CD4-positive, alpha-beta T cell treated with Interleukin-10 for 1 hour (primary cell): ENCODE measurements at places on chromosomes 13 and 19.

DNA sequence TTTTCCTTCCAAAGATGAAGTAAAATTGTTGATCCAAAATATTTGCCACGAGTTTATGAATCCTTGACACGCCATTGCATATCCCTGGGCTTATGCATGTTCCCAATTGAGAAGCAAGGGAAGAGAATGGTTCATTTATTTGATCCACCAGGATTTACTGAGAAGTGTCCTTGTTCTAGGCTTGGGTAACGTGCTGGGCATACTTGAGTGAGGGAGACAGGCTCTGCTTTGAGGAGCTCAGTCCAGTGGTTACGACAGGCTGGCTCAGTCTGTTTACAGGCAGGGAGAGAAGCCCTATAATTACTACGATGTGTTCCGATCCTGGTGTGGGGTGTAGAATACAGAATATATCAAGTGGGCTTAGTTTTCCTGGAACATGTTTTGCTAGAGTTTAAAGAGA is 6.3 kb upstream of the PNMA8C start:
- no peak for DNase-seq

- DNase-seq = no peak
These were observed 11.9 kb downstream of the GAS6 start for GRCh38 chr13:113851826-113852535.

DNA sequence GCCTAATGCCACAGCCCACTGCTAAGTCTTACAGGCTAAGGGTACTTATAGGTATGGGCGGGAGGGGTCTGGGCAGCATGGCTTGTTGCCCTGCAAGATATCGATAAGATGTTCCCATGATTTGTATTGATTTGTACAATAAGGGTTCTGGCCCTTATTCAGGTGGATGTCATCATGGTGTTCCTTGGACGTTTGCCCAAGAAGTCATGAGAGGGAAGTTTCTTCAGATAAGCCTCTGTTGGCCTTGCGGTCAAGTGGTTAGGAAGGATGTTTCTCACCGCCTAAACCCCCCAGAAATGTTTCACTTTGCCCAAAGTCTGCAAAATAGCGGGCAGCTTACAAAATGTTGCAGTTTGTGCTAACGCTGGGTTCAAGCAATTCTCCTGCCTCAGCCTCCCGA is 7.3 kb downstream of the PARP4 start:
- DNase-seq = no peak

GRCh38 chr19:4064149-4064495 is 2.6 kb downstream of the ZBTB7A start:
- DNase-seq = no peak

DNA sequence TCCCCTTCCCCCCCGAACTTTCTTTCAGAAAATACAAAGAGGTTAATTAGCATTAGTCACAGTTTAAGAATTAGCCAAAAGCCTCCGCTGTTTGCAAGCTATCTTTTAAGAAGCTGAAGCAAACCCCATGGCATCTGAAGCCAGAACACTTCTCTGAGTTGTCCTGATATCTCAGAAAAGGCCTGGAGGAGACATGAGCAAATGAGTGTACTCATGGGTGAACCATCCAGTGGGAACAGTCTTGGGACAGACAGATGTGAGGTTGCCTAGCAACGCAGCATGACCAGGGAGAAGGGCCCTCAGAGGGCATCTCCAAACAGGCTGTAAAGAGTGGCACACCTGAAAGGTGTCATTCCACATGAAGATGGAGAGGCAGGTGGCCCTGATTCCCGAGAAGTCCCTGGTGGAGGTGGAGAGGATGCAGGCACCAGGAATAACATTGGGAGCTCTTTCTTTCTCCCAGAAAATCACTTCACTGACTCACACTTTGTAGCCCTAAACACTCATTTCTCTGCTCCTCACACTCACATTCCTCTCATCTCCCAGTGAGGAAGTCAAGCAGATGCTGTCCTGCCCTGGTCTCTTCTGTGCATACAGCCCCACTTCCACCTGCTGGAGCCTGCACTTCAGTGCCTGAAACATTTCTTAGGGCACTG is 87.0 kb upstream of the TSHZ3 start:
- no peak for DNase-seq

DNA sequence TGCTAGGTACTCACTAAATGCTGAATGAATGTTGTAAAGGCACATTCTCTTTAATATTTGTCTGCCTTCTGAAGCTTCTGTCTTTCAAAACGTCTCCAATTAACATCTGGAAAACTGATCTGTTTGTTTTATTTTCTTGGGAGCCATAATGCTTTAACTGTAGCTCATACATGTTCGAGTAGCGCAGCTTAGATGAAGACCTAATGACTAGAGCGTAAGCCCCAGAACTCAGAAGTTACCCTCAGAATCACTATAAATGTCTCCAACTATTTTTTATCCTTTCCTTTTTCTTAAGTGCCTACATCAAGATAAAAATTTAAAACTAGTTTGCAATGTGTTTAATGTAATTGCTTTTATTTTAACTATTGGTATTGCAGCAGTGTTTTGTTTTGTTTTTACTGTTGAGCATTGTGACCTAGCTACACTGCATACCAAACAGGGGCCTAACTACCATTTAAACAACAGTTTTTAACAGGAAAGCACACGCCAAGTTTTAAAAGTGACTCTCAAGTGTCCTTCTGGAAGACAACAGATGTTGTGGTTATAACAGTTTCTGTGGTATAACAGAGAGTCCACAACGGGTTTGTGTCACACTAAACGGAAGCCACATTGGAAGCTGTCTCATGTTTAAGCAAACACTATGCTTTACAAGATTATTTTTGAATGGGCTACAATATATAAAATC is 42.0 kb downstream of the MRPL57 start:
- DNase-seq = peak; percentile 16

DNA sequence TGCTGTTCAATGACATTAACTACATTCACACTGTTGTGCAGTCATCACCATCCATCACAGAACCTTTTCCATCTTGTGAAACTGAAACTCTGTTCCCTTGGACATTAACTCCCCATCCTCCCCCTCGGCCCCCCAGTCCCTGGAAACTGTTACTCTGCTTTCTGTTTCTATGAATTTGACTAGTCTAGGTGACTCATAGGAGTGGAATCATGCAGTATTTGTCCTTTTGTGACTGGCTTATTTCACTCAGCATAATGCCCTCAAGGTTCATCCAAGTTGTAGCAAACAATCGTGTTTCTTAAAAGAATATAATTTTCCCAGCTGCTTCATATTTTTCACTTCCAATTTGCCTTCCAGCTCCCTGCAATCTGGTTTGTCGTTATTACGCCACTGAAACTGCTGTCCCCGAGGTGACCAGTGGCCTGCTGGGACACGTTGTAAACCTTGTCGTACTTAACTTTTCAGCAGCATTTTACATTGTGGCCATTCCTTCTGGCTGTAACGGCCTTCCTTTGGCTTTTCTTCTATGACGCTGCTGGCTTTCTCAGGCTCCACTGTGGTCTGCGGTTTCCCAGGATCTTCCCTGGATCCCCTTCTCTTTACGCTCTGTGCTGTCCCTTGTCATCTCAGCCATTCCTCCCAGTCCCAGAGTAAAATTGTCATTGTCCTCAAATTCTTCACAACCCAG is 74.0 kb downstream of the DHRS12 start:
- no peak for DNase-seq

- DNase-seq = no peak
These were observed 76.1 kb upstream of the POMP start for GRCh38 chr13:28582892-28583240.

DNA sequence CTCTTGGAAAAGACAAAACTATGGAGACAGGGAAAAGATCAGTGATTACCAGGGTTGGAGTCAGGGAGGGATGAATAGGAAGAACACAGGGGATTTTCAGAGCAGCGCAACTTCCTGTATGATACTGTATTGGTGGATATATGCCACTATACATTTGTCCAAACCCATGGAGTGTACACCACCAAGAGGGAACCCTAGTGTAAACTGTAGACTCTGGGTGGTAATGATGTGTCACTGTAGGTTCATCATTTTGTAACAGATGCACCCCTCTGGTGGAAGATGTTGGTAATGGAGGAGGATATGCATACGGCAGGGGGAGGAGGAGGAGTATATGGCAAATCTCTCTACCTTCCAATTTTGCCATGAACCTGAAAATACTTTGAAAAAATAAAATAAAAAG is 68.1 kb downstream of the UFM1 start:
- DNase-seq = peak; percentile 8

- DNase-seq = no peak
These were observed 539 bp downstream of the ZNF554 start for GRCh38 chr19:2820112-2820702.

DNA sequence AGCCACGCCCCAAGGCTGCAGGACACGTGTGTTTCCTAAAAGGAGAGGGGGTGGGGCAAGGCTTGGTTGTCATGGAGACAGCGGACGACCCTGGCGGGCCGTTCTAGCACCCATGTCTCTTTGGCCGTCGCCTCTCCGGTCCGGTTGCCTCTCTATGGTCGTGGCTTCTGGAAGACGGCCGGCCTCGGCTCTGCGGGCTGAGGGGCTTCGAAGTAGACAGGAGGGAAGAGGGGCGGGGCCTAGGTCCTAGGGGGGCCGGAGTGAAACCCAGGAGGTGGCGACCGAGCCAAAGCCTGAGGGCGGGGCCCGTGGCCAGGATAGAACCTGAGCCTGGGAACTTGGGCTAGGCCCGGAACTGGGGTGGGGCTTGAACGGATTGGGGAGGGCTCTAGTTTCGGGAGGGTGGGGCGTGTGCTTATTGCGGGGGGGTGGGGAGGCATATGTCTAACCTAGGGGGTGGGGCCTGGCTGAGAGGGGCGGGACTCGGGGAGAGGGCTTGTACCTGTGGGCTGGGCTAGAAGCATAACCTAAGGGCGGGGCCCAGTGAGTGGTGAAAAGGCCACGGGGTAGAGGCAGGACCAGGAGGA is 750 bp upstream of the SLC27A1 start:
- peak; percentile 96 for DNase-seq

- no peak for DNase-seq
These were observed 85.4 kb upstream of the GPR183 start for GRCh38 chr13:99392470-99393135.

GRCh38 chr13:64540976-64541375 is 2689.2 kb downstream of the PCDH9 start:
- DNase-seq = no peak

- no peak for DNase-seq
These were observed 43.2 kb downstream of the N4BP2L2 start for GRCh38 chr13:32495429-32495828.

DNA sequence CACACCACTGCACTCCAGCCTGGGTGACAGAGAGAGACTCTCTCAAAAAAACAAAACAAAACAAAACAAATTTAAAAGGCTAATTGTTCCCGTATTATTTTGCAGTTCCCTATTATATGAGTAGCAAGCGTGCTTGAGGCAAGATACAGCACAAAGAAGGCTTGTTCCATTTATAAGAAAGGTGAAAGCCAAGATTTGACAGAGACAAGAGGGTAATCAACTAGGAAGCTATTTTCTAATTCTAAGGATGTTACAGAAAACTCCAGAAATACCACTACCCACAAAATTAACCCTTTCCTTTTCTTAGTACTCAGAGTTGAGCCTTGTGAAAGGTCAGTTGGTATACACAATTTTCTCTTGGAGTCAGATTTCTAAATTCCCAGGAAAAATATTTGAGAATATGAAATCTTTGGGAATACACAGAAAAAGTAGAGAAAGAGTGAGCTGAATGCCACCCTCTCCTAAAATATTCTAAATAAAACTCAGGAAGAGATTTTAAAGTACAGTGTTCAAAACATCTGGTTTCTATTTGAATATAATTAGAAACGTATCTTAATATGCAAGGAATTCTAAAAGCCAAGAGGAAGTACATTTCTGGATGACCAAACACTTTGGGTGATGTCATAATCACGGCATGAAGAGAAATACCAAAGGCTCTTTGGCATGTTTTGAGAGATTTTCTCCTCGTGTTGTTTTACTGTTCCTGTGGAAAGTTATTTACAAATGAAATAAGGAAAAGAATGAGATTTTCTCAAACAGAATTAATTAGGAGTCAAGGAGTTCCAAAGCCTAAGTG is 63.0 kb upstream of the FLT1 start:
- DNase-seq = no peak

- DNase-seq = no peak
These were observed 605.7 kb downstream of the FGF9 start for GRCh38 chr13:22276616-22277015.

DNA sequence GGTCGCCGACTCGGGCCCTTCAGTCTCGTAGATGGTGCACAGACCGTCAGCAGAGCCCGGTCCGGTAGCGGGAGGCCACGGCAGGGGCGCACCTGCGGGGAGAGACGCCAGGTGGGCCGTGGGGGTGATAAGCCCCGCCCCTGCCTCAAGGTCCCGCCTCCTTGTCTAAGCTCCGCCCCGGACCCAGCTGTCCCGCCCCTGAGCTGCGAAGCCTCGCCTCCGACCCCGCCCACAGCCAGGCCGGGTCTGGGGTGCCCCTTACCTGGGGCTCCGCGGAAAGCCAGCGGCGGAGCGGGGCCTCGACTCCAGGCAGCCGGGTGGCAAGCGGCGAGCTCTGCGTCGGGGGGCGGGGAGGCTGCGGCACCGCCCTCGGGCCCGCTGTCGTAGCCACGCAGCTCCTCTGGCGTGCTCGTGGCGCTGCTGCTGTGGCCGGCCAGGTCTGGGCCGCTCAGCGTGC is 4.7 kb downstream of the PRR36 start:
- DNase-seq = peak; percentile 86

- DNase-seq = no peak
These were observed 41.0 kb downstream of the POU4F1 start for GRCh38 chr13:78562237-78562889.

DNA sequence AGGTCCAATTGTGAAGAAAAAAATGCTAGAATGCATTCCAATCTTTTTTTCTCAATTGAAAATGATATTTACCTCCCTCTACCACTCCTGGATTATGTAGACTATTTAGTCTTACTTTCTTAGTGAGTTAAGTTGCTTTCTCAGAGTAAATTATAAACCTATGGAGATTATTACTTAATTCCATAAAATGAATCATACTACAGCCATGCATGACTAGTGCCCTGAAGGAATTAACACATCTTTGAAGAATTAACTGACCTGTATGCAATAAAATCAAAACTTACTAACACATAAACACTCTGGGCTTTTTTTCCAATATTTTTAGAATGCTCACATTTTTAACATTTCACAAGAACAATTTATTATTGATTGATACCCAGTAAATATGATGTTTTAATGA is 379.4 kb upstream of the DACH1 start:
- DNase-seq = no peak

DNA sequence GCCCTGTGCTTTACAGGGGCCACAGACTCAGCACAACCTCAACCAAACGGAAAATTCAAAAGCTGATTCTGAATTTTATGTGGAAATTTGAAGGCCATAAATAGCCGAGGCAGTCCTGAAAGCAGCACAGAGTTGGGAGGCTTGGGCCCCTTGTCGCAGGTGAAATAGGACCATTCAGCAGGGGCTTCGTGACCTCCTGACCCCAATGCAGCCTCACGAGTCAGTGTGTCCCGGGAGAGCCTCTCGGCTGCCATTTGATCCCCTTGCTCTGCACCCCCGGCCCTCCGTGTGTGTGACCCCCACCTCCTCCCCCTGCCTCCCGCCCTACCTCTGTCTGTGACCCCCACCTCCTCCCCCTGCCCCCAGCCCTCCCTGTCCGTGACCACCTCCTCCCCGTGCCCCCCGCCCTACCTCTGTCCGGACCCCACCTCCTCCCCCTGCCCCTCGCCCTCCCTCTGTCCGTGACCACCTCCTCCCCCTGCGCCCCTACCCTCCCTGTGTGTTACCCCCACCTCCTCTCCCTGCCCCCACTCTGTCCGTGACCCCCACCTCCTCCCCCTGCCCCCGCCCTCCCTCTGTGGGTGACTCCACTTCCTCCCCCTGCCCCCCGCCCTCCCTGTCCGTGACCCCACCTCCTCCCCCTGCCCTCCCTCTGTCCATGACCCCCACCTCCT is 41.7 kb upstream of the TFDP1 start:
- no peak for DNase-seq
